Heart right ventricle (tissue), 16 donors: ENCODE measurements at places on chromosomes 6 and 20.
A peak's percentile ranks its signal among the peaks of the same experiment; 100 is the strongest.

DNA sequence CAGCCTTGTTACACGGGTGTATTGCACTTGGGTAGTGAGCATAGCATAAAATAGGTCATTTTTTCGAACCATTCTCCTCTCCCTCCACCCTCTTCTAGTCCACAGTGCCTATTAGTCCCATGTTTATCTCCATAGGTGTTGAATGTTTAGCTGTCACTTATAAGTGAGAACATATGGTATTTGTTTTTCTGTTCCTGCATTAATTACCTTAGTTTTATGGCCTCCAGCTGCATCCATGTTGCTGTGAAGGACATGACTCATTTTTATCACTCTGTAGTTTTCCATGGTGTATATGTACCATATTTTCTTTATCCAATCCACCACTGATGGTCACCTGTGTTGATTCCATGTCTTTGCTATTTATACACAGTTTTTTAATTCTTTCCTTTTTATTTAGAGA is 889.5 kb downstream of the EYS start:
- no peak for DNase-seq

DNA sequence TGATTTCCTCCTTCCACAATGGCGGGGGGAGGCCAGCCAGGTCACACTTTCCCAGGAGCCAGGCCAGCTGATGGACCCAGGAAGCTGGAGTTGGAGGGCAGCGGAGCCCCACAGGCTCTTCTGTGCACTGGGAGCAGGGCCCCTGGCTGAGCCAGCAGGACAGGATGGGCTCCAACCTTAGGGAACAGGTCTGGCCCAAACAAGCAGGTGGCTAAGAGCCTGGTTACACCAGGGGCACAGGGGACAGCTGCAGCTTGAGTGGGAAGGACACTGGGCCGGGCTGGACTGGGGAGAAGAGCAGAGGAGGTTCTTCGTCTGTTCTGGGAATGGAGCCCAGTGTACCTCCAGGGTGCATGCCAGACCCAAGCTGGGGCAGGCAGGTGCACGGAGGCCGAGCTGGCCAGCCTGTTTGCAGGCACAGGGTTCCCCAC is 102.3 kb downstream of the DLL1 start:
- no peak for DNase-seq

GRCh38 chr6:116059713-116060571 is 749 bp downstream of the FRK start:
- DNase-seq, result no peak

GRCh38 chr6:132300323-132300949 is 100.8 kb downstream of the MOXD1 start:
- peak; percentile 22 for DNase-seq

DNA sequence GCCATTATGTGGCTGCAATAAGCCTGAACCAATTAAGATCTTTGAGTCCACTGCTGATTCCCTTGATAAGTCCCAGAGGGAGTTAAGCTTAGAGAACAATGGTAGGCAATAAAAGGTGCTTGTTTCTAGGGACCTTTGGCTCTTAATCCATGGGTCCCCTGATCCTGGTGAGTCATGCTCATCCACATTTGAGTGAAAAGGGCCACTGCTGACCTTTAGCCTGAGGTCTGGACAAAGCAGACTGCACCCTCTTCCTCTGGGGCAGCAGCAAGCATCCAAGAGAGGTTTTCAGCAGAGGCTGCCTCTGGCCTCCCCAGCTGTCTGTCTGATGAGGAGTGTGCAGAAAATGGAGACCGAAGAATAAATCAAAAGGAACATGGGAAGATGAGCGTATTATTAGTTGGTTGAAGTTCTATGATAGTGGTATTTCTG is 16.1 kb upstream of the SCGN start:
- DNase-seq, result no peak

- no peak for DNase-seq
These were observed 280.6 kb downstream of the FARS2 start for GRCh38 chr6:5541751-5542432.
